ENCODE measurements at places on chromosomes 12 and 14.

DNA sequence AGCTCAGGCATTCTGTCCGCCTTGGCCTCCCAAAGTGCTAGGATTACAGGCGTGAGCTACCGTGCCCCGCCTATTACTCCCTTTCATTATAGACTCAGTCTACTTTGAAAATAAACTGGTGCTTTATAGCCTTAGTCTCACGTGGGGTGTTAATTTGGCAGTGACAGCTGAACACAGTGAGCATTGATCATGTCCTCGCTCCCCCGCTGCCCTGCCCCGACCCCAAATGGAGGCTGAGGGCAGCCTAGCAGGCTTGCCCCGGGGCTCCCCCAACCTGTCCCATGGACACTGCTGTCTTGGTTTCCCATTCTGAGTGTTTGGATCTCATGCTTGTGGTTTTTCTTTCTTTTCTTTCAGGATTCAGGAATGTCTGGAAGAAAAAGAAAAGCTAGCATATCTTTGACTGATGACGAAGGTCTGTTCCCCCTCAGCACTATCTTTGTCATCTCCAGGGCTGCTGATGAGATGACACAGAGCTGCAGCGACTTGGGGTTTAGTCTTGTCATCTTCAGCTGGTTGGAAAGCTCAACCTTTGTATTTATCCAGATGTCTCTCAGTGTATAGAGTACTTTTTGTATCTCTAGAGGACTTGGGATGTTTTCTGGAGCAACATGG is 42.2 kb downstream of the EP400 start:
- no peak for DNase-seq

DNA sequence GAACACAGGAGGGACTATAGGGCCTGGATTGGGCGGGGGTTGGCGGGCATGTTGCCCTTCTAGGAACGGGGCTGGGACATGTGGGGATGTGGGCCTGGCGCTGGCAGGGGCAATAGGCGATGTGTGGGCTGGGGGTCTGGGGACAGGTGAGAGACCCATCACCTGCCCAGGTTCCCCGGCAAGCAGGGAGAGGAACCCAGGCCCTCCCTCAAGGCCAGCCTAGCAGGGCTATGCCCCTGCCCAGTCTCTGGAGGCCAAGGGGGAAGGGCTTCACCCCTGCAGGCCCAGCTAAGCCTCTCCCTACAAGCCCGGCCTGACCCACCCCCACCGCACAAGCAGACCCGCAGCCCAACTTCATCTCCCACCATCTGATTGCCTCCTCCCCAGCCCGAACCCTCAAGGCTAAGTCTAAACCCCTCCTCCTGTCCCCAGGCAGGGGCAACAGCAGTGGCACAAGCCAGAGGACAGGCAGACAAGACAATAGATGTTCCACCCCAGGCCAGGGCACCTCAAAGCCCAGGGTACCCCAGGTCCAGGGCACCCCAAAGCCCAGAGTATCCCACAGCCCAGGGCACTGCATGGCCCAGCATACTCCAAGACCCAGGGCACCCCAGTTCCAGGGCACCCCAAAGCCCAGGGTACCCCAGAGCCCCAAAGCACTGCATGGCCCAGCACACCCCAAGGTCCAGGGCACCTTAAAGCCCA is 6.5 kb downstream of the JAG2 start:
- no peak for DNase-seq

DNA sequence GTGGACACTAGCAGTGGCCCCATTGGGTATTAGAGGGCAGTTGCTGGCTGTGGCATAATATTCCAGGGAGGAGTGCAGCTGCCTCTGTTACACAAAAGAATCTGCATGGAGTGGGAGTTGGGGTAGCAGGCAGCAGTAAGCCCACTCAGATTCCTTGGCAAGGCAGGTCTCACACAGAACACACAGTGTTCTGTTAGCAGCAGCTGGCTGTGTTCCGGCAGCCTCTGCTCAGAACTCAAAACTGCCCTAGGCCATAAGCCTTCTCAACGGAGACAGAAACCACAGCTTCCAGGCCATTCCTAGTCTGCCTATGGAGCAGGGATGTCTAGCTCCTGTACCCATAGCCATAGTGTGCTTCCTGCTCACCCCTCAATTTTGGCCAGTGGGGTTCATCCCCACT is 1085.4 kb downstream of the SLC6A15 start:
- DNase-seq, result no peak

- no peak for DNase-seq
Observed at GRCh38 chr12:57898308-57898970, 42.9 kb upstream of the ATP23 start.

DNA sequence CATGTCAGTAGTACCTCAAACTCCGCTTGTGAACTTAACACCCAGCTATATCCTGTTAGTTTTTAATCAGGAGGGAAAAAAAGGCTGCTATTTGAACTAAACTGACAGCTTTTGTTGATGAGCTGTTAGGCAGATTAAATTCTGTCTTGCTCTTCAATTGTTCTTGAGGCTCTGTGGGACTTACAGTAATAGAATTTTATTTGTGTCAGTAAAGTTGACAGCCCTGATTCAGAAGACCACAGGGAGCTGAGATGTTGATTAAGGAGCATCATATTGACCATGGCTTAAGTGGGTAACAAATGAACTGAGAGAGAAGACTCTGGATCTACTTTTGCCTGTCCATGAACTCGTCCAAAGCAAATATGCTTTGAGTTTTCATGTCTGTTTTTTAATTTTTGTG is 622.9 kb downstream of the DIO2 start:
- DNase-seq, result no peak

DNA sequence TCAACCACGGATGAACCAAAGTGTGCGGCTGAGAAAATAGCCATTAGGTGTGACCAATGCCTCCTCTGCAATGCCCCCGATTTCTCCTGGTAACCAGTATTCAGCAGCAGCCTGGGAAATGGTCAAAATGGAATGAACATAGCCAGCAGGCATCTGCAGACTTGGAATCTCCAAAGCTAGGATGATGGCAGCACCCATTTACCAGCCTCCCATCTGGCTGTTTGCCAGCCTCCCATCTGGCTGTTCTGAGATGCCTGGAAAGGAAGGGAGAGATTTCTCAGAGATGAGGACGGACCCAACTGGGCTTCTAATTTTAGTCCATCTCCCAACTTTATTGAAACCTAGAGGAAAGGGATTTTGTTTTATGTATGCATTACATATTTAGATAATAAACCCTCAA is 16.2 kb downstream of the CLMN start:
- DNase-seq, result no peak

GRCh38 chr14:39877577-39878190 is 445.5 kb upstream of the FBXO33 start:
- no peak for DNase-seq

- DNase-seq, result no peak
Observed at GRCh38 chr12:68491204-68491960, 119.3 kb upstream of the RAP1B start.

- no peak for DNase-seq
Observed at GRCh38 chr14:47103771-47104170, 452.2 kb upstream of the RPL10L start.

DNA sequence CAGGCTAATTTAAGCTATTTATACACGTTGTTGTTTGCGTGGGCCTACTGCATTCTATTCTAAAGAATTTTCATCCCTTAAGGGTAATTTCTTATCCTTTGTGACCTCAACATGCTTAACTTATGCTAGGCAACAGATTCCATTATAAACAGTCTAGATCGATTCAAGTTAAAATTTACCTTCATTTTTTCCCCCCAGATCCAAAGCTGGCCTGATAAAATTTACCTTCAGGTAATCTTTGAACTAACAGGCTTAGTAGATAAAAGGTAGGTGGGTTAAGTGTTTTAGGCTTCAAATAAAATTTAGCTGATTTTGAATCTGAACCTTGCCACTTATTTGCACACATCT is 389 bp upstream of the CCNB1IP1 start:
- no peak for DNase-seq

DNA sequence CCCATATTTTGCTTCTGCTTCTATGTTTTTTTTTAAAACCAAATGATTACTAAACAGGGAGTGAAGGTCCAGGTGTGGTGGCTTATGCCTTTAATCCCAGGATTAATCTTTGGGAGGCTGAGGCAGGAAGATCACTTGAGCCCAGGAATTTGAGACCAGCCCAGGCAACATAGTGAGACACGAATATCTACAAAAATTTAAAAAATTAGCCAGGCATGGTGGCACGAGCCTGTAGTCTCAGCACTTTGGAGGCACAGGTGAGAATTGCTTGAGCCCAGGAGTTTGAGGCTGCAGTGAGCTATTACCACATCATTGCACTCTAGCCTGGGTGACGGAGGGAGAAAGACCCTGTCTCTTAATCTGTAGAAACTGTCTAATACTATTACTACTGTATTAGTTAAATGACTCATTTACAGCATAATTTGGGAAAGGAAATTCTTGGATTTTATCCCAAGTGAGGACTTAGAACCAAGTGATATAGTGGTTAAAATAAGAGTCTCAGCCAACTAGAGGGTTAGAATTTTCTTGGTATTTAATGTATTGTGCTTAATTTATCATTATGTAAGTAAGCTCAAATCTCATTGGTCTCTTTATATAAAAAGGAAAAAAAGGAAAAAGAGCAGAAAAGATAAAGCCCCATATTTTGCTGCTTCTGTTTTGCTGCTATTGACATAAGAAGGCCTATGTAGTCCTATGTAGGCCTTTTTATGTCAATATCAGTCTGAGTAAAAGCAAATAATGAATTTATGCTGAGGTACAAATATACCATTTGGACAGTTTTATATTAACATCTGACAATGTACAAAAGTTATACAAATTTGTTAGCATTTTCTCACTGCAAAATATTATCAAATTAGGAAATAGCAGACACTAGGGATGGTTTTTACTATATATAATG is 163.4 kb downstream of the RAD51B start:
- no peak for DNase-seq

DNA sequence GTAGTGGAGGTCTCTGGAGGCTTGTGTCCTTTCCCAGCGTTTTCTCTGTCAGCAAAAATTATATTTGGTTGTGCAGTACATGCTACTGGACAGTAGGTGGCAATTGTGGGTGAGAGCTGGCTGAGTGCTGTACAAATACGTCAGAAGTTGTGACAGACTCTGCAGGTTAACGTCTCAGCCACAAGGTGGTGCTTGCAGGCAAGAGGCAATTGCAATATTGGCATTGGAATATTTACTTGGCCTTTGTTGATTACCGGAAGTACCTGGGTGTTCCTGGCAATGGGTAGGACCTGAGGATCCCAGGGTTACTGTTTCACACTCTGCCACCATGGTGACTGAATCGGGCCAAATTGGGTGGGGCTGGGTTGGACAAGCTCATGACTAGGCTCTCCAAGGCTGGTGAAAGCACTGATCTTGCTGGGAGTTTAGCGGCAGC is 333.9 kb upstream of the LMO3 start:
- no peak for DNase-seq

- DNase-seq, result no peak
Observed at GRCh38 chr14:68312884-68313610, 479.8 kb downstream of the ZFP36L1 start.

DNA sequence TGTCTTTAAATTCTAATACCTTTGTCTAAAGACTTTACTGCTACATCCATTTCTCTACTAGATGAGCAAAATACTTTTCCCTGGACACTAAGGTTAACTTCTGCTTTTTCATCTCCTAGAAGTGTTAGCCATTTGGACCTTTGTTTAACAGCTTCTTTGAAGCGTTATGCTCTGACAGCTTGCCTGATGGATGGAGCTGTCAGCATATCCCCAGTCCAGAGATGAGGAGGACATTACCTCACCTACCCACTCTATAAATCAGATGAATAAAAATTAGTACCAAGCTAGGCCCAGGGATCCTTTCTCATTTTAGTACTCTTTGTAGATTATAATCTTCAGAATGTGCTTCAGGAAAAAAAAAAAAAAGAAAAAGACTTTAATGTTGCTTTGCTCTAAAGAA is 222.7 kb downstream of the PELI2 start:
- DNase-seq, result no peak

- DNase-seq, result no peak
Observed at GRCh38 chr12:131066207-131066885, 112.6 kb downstream of the ADGRD1 start.

GRCh38 chr12:132653567-132654290 is 33.4 kb downstream of the POLE start:
- no peak for DNase-seq

DNA sequence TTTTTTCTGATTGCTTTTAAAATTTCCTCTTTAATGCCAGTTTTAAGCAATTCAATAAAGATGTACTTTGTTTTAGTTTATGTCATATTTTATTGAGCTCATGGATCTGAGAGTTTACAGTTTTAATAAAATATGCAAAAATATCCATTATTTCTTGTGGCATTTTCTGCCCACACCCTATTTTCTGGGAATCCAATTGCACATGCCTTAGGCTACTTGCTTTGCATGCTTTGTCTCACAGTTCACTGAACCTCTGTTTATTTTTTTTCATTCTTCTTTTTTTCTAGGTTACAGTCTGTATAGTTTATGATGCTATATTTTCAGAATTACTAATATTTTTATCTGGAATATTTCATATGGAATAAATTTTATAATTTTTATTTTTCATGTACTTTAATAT is 1258.0 kb downstream of the FSCB start:
- DNase-seq, result no peak

DNA sequence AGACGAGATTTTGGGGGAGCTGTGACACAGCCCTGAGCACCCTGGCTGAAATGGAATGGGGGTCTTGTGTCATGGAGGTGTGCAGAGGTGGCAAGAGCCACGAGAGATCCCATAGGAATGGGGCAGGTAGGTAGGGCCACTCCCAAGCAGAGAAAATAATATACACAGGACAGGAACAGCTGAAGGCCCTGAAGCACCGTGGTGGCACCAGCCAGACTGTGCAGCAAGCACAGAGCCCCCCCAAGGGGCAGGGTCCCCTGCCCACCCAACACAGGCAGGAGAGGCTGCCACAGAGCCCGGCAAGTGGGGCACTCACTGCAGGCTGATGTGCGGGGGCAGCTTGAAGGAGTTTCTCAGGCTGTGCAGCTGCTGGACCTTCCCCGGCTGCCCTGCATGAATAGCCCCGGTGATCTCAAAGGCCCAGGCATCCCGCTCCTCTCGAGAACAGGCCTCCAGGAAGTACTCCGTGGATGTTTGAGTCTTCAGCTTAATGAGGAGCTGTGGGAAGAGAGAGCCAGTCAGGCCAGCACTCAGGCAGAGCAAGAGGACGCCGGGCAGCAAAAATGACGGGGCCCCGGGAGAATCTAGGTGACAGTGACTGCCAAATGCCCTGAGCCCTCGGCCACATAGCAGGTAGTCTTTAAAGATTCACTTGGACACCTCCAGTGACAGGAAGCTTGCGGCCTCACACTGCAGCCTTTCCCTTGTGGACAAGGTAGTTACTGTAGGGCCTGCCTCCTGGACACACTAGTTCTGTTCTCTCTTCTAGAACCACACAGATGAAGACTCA is 16.7 kb downstream of the PLEK2 start:
- no peak for DNase-seq

DNA sequence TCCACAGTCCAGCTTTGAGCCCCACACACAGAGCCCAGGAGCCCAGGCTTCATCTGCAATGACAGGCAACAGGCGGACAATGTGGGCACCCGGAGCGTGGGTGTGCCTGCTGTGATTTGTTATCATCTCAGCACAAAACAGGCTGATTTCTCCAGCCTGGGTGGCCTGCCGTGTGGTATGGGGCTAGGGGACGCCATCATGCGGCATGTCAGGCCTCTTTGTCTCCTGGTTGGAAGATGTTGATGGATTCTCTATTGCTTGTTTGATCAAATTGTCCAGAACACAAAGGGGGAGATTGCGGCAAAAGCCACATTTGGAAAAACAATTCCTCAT is 147.1 kb downstream of the KIF26A start:
- DNase-seq, result no peak
